Fibroblast of gingiva (primary cell): ENCODE measurements at places on chromosomes 16 and 17.
A peak's percentile ranks its signal among the peaks of the same experiment; 100 is the strongest.

DNA sequence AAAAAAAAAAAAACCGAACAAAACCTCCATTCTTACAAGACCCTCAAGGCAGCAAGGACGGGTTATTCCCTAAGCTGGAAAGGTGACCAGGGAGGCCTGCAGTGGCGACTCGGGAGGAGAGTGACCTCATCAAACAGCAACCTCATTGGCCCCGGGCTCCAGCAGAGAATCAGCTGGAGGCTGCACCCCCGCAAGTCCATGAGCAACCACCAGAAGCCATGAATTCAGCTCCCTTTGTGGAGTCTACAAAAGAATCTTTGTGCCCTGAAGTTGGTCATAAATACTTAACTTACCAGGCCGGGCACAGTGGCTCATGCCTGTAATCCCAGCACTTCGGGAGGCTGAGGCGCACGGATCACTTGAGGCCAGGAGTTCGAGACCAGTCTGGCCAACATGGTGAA, 80.9 kb upstream of the CREBBP start:
- no peak for DNase-seq

GRCh38 chr17:75113798-75114551, 4.2 kb downstream of the ARMC7 start:
- DNase-seq = peak; percentile 83

GRCh38 chr17:64635647-64636305, 26.3 kb downstream of the SMURF2 start:
- peak; percentile 91 for DNase-seq

GRCh38 chr17:63611354-63611753, 10.7 kb downstream of the TACO1 start:
- DNase-seq = no peak

DNA sequence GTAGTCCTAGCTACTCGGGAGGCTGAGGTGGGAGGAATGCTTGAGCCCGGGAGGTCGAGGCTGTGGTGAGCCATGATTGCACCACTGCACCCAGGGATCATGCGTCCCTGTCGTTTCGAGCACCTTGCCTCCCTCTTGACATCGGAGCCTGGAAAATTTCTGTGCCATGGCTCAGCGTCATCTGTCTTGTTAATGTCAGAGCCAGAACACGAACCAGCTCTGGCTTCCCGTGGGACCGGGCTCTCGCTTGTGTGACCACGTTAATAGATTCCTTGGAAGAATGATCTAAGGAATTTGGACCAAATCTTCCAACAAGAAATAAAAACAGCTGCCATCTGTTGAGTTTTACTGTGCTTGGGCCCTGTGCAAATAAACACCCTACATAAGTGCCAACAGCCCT, 117.7 kb downstream of the ABCC1 start:
- peak; percentile 73 for DNase-seq

GRCh38 chr17:83036666-83037065, 42.7 kb upstream of the METRNL start:
- no peak for DNase-seq

GRCh38 chr16:15966420-15966819, 17.0 kb downstream of the ABCC1 start:
- DNase-seq = no peak

DNA sequence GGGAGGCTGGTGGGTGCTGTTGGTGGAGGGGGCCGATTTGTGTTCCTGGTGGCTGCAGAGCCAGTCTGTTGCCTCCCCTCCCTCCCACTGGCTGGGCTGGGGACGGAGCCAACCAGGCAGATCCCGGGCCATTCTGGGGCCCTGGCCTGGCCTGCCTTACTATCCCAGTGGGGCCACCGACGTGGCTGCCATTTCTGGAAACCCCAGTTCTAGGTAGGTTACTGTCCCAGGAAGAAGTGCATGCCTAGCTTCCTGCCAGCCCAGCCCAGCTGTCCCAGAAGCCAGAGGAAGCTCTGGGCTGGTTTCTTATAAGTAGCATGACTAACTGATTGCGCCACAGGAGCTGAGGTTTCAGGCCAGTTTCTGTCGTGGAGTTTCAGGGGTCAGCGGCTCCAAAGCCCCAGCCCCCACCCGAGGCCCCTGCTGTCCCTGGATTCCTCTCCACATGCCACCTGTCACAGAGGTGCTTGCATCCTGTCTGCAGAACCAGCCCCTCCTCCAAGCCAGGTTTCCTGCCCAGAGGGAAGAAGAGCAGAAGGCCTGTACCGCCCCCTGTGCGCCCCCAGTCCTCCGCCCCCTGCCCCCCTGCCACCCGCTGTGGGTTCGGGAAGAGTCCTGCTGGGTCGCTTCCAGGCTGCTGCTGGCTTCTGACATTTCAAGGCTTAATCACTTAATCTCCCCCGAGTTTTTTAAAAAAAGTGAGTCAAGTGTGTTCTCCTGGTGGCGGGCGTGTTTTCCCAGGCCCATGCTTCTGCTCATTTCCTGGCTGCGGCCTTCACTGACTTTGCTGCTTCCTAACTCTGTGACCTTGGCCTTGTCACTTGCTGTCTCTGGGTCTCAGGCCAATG, 13.2 kb downstream of the IL4R start:
- DNase-seq = peak; percentile 94

DNA sequence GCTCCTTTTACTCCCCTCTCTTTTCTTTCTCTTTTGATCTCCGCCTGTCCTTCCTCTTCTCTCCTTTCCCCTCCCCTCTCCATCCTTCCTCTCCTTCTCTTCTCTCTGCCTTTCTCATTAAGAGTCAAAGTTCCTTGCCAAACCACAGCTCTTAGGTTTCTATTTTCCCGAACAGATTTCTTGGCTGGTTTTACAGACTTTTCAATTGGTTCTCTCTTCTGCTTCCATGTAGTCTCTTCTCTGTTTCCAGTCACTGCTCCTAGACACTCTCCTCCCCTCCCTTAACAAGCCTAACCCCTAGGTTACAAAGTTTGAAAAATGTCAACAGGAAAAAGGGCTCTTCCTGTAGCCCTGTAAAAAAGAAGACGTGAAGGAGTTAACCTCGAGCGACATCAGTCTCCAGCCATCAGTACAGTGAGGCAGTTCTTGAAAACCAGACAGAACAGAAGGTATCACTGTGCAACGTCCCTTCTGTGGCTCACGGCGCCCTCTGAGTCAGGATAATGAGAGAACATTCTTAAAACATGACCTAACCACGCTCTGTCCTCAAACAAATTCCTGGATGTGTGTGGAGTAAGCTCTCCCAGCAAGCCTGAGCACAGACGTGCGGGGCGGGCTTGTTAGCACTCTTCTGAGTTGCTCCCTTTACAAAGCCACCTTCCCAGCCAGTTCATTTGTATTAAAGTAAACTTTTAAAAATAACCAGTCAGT, 11.6 kb upstream of the MARCHF10 start:
- DNase-seq = peak; percentile 97

DNA sequence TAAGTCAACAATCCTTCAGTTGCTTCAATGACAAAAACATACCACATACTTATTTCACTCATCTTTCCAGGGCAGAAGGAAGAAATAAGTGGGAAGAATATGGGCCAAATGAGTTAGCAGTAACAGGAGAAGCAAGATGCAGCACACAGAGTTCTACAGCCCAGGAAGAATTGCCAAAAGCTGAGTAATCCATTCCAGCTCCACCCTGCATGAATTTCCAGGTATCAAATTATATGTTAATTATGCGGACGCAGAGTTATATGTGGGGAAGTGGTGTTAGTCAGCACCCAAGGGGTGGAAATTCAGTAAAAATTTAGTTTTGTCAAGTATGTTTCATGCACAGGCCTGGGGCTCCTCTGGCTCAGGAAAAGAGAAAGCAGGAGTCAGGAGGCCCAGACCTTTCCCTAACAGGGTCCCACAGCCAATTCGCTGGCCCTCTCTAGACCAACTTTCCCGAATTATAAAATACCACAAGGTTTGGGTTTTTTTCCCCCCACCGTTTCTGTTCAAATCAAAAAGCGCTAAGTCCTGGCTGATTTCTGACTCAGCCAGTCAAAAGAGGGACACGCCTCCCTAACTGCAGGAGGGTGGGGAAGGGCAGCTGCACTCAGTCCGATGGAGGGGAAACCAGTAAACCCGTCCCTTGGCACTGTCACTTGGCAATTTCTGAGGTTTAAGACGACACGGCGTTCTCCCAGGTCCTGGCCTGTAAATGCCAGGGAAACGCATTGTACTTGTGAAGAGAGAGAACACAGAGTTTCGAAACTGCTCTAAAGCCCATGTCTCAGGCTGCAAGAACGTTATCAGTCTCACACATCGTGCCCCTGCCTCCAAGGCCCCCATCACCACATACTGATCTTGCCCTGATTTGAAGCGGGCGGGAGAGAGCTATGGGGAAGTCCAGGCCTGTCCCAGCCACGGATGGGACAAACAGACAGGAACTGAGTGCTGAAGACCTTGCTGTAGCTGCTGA, 58.1 kb downstream of the ZFHX3 start:
- peak; percentile 96 for DNase-seq

- DNase-seq = no peak
Measured at GRCh38 chr16:50644729-50645128, 36.4 kb downstream of the SNX20 start.

GRCh38 chr17:10600571-10600970, 51.1 kb upstream of the MYH2 start:
- DNase-seq = no peak

GRCh38 chr16:70157477-70158260, 15.9 kb upstream of the CLEC18C start:
- DNase-seq = no peak

DNA sequence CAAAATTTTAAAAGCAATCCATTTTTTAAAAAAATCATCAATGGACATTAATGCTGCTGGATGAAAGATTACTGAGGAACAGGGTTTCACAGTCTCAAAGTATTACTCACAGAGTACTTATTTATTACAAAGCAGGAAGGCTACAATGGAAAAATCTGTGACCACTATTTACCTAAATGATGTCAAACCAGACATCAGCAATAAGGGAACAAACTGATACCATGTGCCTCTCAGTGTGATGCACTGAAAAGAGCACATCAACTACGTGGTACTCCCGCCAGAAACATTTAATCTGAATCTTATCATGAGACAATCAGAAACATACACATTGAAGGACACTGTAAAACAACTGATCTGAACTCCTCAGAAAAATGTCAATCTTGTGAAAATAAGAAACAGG, 124.2 kb downstream of the PARN start:
- DNase-seq = peak; percentile 60

GRCh38 chr16:53142823-53143568, 88.2 kb downstream of the CHD9 start:
- no peak for DNase-seq

GRCh38 chr16:79154086-79154485, 446.5 kb downstream of the MAF start:
- DNase-seq = no peak

GRCh38 chr17:11241611-11242226, 706 bp downstream of the SHISA6 start:
- DNase-seq = no peak

DNA sequence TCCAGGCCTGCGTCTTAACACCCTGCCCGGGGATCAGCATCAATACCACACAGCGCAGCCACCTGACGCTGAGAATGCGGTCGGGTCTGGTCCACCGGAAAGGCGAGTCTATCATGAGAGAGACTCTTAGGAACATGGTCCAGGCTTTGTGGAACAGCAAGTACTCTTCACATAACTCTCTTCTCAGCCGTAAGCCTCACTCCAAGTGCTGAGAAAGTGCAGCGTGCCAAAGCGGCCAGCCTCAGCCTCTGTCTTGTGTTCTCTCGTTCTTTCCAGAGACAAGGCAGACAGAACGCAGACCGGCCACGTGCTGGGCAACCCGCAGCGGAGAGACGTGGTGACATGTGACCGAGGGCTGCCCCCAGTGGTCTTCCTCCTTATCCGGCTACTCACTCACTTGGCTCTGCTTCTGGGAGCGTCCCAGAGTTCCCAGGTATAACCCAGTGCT, 34.4 kb upstream of the ENDOV start:
- DNase-seq = no peak

- no peak for DNase-seq
Measured at GRCh38 chr16:75086281-75086680, 30.3 kb downstream of the LDHD start.

DNA sequence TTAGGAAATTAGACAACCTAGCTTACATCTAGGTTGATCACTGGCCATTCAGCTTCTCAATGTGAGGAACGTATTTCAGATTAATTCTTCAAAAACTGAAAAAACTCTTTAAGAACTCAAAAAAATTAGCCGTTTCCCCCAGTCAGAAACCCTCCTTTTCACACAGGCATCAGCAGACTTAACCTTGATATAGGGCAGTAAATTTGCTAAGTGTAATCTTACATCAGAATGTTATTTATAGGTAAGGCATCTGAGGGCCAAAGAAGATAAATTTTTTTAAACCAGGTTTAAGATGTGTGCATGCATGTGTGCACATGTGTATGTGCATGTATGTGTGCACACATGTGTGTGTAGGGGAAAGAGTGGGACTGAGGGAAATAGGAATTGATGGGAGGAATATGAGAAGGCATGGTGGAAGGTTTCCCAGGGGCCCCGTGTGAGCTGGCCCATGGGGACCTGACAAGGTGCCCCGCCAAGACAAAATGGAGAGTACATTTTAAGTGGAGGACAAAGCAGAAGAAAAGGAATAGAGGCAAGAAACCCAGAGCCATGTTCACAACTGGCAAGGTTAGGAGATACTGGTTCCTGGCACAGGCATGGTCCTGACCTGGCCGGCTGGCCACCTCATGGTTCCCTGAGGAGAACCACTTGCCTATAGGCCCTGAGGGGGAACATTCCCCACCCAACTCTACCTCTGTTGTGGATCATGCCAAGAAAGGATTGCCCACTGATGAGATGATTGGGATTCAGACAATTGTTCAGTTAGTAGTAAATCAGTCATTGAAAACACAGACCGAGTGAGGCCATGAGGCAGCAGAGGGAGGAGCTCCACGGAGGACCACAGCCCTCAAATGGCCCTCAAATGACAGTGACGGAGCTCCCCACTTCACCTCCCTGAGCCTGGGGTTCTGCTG, 33.0 kb downstream of the TEX2 start:
- DNase-seq = no peak

DNA sequence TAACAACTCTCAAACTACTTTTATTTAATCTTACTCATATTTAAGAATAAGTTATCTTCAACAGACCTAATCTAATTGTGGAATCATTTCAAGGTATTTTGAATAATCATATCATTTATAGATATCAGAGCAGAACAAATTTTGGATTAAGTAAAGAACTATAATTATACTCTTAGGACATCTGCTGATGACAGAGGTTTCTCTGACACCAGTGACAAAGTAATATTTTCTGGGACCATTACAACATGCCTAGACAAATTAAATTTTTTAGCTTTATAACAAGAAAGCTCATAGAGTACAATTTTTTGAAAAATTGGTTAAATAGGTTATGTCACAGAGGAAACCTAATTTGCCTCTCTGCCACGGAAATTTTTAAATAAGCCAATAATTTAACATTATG, 30.5 kb downstream of the C16orf87 start:
- no peak for DNase-seq

DNA sequence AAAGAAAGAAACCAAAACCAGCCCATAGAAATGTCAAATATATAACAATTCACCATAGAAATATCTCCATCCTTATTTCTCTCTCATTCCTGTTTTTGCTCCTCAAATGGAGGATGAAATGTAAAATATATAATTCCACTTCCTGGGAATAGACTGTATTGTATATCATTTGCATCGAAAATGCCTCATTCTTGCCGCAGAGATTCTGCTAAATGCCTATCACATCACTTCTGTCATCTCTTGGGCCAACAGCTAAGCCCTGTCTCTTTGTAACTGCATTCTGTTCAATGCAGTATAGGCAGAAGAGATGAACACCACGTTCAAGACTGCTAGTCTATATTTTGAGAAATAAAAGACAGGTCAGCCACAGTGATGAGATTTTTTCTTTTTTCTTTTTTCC, 956.3 kb upstream of the SOX9 start:
- no peak for DNase-seq

GRCh38 chr17:34360601-34361270, 2.3 kb downstream of the CCL1 start:
- DNase-seq = no peak

- no peak for DNase-seq
Measured at GRCh38 chr17:60091109-60091508, 12.4 kb upstream of the HEATR6 start.
